Epithelial cell of esophagus (primary cell): ENCODE measurements at places on chromosomes 4 and X.

DNA sequence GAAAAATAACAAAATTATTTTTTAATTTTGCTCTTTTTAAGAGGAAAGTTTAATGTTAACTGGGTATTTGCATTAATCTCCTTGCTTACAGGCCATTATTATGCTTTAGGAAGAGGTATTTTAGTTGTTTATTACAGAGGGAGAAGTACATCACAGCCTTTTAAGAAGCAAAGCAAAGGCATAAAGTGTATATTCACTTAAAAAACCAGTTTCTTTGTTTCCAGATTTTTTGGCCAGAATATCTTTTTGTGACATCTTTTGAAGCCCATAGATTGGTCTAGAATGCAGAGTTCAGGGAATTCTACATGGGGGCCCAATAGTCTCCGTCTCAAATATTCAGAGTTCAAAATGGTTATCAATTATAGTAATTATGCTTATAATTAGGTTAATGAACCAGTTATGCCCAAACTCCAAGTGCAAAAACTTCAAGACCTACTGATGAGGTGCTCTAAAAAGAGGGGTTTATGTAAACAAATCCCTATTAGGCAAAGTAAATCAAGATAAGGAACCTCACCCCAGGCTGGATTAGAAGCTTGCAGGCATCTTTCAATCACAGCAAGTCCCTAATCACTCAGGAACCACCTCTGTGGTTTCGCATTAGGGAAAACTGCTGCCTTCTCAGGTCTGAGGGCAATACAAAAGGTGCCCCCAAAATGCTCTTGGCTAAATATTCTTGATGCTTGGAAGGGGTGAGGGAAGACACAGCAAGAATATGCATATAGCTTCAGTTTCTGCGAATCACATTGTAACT is 1.4 kb downstream of the CXXC4 start:
- DNase-seq: no peak

DNA sequence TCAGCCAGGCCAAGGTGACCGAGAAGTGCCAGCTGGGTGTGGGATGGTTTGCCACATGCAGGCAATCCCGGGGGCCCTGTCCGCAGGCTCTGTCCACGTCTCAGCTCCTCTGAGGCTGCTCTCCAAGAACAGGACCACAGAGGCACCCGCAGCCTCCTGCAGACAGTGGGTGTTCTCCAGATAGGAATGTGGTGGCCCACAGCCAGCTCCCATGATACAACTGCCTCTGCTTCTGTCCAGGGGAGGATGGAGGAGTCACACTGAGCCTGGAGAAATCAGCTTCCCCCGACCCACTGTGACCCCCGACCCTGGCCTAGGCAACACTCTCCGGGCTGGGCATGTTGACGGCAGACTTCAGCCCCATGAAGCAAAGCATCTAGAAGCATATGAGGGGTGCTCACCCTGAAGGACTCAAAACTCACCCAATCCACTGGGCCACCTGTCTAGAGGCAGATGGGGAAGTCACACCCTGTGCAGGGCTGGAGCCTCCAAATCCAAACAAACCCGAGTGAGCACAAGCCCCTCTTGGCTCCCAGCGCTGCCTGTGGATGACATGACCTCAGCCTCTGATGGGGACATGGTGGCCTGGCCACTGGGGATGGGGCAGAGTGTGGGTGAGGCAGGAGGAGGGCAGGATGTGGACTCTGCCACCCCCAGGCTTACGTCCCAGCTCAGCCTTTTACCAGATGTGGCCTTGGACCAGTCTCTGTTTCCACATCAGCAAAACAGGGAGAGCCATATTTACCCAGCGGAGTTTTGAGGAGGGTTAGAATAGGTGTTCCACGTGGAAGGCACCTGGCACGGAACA is 102.3 kb downstream of the PSAPL1 start:
- no peak for DNase-seq

- DNase-seq: peak; percentile 67
Observed at GRCh38 chr4:83320548-83320947, 14.1 kb downstream of the HPSE start.

GRCh38 chr4:24640366-24640765 is 56.0 kb upstream of the DHX15 start:
- DNase-seq: no peak
